GM12878 (cell line): ENCODE measurements at places on chromosomes 1 and 21.

GRCh38 chr21:42941696-42942085 lies 16.3 kb upstream of the ERVH48-1 start:
- no peak for DNase-seq

DNA sequence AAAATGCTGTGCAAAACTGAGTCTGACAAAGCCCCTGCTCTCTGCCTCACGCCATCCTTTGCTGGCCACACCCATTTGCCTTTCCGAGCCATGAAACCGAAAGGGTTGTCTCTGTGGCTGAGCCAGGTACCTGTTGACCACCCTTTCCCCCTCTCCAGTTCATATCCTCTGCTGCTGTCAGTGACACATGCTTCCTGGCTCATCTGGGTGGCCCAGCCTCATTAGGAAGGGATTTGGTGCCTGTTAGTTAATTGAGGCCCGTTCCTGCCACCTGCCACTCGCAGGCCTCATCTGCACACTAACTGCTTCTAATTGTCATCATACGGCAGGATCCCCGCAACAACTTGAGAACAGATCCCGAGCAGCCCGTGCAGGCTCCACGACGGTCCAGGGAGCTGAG lies 79.2 kb downstream of the OLIG1 start:
- no peak for DNase-seq

GRCh38 chr1:181485287-181486097 lies 2.2 kb downstream of the CACNA1E start:
- DNase-seq, result peak; percentile 53

DNA sequence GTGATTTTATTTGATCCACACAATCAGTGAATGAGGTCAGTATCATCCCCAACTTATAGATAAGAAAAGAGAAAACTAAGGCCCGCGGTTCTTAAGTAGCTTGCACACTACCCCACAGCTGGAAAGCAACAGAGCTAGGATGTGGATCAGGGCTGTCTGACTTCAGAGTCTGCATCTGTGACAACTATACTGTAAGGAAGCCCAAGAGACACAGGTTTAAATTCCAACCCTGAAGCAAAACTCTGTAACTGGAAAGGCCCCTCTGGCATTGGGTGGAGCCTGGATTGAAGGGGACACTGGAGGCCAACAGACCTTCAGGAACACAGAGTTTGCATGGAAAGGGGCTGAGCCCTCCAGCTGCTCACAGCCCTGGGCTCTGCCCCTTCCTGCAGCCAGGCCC lies 40.2 kb downstream of the LGR6 start:
- DNase-seq, result no peak

GRCh38 chr1:95048317-95048716 lies 24.4 kb downstream of the ALG14 start:
- DNase-seq, result no peak

GRCh38 chr1:88700425-88701013 lies 16.4 kb downstream of the PKN2 start:
- DNase-seq, result no peak

GRCh38 chr1:164563721-164564360 lies 4.9 kb downstream of the PBX1 start:
- no peak for DNase-seq

- DNase-seq, result no peak
These were observed 173.0 kb upstream of the UBE2U start for GRCh38 chr1:64030411-64030810.

DNA sequence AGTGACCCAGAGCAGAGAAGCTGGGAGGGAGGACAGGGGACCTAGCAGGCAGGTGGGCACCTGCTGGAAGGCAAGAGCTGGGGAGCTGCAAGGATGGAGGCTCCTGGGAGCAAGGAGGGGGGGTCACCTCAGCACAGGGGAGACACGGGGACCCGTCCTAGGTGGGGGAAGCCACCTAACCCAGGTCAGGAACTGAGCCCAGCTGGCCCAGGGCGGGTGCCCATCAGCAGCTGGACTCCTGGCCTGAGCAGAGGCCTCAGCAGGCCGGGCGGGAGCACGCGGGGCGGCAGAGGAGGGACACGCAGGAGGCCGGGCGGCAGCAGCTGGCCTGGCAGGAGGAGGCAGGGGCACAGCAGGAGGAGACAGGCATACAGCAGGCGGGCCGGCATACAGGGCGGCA lies 949 bp downstream of the KRTAP10-1 start:
- DNase-seq, result no peak

- DNase-seq, result no peak
These were observed 13.6 kb upstream of the LYPLAL1 start for GRCh38 chr1:219159946-219160645.

GRCh38 chr1:182608236-182608635 lies 4.0 kb upstream of the RGS16 start:
- DNase-seq, result no peak
